ENCODE measurements at places on chromosomes 11 and 22.

DNA sequence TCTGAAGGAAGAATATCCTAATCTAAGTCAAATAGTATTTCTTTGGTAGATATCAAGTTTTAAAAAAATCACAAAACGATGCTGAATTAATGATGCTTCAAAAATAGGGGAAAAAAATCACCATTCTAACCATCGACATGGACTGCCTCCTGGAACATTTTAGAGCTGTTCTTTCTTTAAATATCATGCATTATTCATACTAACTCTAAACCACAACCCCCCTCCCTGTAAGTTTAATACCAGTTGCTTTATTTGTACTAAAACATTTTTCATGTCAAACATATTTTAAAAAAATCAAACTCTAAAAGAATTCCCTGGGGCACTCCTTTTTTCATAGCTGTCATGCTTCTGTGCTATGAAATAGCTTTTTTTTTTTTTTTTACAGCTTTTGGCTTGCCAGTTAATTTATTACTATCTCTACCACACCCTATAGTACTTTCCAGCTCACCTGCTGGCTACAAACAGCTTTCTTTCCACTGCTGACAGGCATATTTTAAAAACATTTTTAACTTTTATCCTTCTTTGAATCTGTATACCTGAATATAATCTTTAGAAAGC lies 256.9 kb downstream of the SOX6 start:
- peak; percentile 82 for DNase-seq

DNA sequence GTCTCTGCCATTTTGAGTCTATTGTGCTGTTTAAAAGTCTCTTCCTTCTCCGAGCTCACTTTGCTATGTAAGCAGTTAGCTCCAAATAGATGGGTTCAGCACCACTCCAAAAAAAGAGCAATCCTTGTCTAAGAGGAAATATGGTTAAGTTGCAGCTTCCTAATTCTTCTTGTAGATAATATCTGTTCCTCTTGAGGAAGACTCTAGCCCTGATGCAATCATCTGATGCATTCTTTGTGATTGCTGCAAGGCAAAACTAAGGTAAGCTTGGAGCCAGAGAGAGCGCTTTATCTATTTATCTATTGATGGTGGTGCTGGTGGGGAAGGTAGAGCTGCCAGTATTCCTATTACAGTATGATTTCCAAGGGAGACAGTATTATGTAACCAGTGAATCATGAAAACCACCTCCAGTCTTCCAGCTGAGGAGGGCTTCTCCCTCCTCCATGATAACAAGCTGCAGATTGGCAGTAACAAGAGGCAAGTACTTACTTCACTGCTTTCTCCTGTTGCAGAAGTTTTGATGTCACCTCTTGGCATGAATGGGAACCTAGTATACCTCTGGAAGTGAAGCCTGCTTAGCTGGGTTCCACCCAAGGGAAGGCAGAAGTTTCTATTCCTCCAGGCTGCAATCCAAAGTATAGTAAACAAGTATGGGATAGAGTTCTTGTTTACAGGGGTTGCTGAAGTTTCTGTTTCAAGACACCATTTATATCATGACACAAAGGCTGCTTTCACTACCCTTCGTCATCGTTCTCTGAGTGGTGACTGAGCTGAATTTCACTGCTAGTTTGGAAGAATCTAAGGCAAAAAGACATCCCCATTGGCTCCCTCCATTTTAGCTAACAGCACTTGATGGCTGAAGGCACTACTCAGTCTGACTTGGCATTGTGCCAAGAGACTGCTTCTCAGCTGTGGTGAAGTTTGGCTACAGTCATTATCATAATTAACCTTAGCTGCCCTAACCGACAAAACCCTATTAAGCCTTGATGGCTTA lies 49.7 kb downstream of the FDX1 start:
- DNase-seq: peak; percentile 46

DNA sequence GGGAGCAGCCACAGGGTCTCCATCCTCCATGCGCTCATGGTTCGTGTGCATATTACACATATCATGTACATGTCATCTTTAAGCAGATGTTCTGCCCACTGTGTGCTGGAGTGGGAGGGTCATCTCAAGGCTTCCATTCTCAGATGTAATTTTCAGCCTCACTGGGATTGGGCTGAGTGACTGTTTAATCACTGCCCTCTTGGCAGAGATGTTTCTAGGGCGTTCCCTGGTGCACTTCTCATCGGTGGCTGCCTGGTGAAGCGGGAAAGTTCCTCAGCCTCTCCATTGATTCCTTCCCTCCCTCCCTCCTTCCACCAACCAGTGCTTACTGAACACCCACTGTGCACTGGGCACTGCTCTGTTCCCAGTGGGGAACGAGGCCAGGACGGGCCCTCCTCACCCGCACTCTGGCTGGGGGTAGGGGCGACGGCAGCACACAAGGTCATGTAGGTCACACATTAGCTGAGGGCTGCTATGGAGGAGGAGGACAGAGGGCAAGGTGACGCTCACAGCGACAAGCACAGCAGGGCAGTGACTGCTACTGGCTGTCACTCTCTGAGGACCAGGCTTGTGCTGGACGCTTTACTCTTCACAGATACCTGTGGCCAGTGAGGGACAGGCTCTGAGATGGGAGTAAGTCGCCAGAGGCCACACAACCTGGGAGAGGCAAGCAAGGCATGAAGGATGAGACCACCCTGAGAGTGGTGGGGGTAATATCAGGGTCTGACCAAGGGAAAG lies 22.9 kb downstream of the GNAZ start:
- DNase-seq: no peak

- DNase-seq: peak; percentile 12
Observed at GRCh38 chr11:129881570-129882170, 13.7 kb downstream of the NFRKB start.

DNA sequence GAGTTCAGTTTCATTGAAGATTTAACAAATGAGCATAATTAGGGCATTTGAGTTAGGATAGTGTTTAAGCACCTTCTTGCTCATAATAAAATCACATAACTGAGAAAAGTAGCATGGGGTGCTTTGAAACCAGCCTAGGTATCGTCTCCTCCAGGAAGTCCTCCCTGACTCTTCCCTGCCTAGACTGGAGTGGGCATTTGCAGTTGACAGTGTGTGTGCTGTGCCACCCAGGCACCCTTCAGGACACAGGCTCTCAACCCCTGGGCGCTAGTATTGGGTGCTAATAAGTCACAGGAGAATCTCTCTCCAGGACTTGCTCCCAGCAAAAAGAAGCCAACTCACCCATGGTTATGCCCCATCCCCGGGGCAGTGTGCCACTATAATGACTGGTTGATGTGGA lies 584.1 kb downstream of the INSC start:
- DNase-seq: no peak

GRCh38 chr22:46696229-46696518 lies 41.9 kb downstream of the CERK start:
- DNase-seq: no peak

DNA sequence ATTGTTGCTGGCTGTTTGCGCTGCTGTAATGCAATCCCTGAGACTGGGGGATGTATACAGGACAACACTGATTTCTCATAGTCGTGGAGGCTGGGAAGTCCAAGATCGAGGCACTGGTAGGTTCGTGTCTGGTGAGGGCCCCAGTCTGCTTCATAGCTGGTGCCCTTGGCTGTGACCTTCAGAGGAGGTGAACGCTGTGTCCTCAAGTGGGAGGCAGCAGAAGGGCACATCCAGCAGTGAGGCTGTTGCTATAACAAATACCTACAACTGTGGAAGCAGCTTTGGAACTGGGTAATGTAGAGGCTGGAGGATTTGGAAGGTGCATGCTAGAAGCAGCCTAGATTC lies 21.3 kb downstream of the KRTAP5-5 start:
- no peak for DNase-seq

GRCh38 chr11:60454212-60454611 lies 1.4 kb upstream of the MS4A1 start:
- no peak for DNase-seq

Data from foreskin keratinocyte (primary cell).